ENCODE measurements at places on chromosomes 6 and 20.

DNA sequence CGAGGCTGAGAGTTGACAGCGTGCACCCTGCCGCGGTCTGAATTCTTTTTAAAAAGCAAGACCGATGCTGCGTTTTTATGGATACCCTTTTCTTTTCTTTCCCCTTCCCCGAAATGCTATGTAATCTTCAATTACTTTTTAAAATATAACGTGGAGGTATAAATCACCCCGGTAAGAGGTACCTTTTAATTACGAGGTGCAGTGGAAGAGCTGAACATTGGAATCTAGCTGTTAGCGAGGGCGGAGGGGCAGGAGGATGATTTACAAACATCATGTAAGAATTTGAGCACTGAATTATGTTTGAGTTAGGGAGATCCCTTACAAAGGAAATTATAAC lies 1.2 kb downstream of the EYA2 start:
- no peak for DNase-seq

DNA sequence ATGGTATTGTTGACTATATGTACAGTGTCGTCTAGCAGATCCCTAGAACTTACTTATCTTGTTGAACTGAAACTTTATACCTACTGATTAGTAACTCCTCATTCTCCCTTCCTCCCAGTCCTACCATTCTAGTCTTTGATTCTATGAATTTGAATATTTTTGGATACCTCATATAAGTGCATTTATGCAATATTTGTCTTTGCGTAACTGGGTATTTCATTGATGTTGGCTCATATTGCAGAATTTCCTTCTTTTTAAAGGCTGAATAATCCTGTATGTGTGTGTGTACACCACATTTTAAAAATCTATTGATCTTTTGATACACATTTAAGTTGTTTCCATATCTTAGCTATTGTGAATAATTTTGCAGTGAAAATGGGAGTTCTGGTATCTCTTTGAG lies 119.9 kb downstream of the SOX4 start:
- no peak for DNase-seq

DNA sequence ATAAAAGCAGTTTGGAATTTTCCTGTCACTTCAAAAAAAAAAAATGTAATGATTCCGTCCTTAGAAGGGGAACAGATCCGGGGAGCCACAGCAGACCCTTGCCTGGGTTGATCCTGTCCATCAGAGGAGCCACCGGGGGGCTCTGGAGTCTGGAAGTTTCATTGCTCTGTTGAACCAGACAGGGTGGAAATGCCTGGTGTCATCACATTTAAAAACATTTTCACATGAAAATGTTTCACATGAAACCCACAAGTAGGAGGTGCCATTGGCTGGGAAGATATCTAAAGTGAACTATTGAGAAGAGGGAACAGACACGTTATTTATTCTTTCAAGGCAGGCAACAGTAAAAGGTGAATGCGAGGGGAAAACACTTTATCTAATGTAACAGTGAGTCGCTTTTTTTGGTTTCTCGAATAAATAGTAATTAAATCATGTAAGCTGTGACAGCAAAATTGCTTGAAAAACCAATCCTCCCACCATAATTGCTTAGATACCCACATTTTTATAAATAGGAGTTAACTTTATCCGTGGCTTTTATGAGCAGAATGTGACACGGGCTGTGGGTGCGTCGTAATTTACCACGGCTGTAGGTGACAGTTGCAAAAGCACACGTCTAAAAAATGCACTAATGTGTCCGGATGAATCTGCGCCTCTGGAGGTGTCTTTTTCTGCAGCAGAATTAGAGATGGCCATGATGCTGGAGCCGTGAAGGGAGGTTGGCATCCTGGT lies 323.4 kb downstream of the TAF4 start:
- no peak for DNase-seq

- no peak for DNase-seq
These were observed 98.6 kb downstream of the KCNQ5 start for GRCh38 chr6:72720464-72720863.

GRCh38 chr20:45014671-45015415 lies 48.5 kb downstream of the STK4 start:
- DNase-seq, result no peak
